ENCODE measurements at places on chromosomes 5 and 9.

DNA sequence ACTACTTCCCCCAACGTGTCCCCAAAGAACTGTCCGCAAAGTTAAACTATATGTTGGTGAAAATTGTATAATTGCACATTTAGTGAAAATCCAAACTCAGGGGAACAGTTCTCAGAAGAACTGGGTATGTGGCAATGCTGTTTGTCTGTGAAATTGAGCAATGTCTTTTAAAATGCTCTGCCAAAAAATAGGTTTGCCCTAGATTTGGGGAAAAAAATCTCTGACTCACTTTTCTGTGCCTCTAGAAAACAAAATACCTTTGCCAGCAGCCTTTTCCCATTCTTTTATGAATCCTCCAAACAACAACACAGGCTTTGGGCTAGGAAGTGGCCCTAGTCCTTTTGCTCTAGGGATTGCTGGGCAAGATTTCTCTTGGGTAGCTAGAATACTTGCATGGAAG is 37.4 kb upstream of the ZNF608 start:
- peak; percentile 7 for DNase-seq

DNA sequence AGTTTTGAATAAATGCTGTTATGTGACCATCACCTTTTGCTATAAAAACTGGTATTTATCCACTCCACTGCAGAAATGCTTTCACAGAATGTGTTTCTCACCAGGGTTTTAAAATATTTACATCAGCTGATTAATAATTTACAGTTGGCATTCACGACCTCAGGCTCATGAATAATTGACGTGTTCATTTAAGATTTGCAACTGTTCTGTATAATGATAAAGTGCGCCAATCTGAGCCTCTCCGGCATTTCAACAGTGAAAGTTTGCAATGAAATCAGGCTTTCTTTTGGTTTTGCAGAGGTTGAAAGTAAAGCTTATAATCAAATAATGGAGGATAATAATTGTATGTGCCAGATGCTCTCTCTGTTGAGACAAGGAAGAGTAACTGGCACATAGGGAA is 434.9 kb downstream of the ICE1 start:
- no peak for DNase-seq

DNA sequence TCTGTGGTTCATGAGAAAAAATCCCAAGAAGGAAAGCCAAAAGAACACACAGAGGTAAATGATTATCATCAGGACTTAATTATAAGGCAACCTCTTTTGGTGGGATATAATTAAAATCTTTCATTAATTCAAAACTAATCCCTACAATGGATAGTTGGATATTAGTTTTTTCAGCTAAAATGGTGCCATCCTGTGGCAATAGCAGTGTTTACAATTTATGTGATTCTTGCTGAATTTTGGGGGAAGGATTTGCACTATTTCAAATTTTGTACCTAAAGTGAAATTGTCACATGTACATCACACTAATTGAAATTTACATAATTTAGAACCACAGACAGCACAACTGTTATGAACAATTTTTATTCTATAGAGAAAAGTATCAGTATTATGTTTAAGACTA is 67.0 kb downstream of the CAST start:
- DNase-seq, result no peak

DNA sequence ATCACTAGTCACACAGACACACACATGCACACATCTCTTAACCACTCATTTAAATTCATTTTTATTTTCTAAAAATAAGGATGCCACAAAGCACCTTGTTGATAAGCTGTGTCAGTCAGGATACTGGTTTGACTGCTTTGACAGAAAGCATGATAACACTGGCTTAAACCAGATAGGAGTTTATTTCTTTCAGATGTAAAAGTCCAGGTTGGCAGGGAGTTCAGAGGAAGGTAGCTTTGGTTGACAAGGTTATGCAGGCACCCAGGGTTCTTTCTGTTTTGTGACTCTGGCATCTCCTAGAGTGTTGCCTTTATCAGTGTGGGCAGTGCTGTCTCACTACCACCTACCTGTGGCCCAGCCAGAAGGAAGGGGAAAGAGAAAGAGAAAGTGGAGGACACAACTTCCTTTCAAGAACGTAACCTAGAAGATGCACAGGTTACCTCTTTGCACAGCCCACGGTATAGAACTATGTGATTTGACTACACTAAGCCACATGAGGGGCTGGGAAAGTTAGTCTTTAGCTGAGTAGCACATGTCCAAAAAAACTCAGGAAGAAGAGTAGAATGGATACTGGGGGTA is 334.7 kb downstream of the OSTF1 start:
- DNase-seq, result no peak

DNA sequence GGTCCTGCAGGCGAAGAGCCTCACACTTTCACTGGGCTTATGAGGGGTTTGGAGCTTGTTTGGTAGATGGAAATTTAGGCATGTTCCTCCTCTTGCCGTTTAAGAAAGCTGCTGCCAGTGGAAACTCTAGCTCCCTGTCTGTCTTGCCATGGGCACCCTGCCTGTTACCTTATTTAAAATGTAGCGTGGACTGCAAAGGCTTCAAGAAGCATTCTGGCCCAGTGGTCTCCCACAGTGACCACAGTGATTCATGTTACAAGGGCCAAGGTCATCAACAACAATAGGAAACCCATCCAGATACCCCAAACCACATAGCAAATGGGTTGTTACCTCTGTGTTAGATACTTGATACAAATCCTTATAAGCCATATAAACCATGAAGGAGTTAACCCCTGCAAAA is 96.6 kb downstream of the DPYSL3 start:
- no peak for DNase-seq

DNA sequence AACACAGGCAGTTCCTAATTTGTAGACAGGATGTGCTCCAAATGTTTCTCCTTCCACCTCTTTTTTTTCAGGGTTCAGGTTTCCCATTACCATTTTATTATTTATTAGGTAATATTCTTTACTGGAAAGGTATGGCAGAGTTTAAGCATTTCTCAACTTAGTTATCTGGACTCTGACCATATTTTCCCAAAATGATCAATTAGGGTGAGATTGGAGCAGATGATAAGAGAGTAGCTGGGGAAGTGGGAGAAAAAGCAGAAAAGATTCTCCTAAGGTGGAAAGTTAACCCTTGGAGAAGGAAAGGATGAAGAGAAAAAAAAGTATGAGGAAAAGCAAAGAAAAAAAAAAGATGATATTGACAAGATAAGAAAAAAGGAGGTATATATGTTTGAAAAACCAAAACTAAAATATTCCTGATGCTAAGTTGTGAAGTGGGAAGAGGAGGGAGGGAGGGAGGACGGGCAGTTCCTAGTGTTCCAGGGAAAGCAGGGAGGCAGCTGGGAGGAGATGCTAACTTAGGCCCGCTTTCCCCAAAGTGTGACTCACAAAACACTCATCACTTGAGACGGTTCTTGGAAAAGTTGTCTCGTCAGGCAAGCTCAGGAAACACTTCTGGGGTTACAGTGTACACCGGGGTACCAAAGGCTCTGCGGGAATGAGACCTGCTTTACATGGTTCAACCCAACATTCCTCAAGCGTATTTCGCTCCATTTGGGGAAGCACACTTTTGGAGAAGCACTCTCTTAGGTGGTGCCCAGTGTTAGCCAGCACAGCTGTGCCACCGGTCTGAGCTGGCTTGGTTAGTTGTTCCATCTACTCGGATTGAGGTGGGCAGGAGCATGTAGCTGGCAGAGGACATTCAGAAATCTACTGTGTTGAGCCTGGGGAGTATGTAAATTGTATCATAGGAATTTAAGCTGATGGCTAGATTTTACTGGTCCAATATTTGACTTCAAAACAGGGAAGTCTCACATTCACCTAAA is 35.1 kb downstream of the B4GALT1 start:
- no peak for DNase-seq
